ENCODE measurements at places on chromosomes 4 and X.

- no peak for DNase-seq
Measured at GRCh38 chr4:98601708-98602107, 56.7 kb downstream of the TSPAN5 start.

- no peak for DNase-seq
Measured at GRCh38 chr4:169900241-169900845, 125.9 kb downstream of the MFAP3L start.

GRCh38 chr4:8267077-8267476 is 2.5 kb upstream of the HTRA3 start:
- DNase-seq: peak; percentile 8

GRCh38 chrX:13283512-13283911 is 36.3 kb downstream of the ATXN3L start:
- no peak for DNase-seq

DNA sequence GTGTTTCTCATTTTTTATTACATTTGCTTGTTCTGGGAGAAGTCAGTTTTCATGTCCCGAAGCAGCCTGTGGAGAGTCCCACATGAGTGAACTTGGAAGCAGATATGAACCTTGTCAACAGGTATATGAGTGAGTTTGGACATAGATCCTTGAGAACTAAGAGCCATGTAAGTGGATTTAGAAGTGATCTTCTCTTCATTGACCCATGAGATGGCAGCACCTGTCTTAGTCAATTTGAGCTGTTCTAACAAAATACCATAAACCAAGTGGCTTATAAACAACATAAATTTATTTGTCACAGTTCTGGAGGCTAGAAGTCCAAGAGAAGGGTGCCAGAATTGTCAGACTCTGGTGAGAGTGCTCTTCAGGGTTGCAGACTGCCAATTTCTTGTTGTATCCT is 1043.8 kb downstream of the ADGRL3 start:
- DNase-seq: no peak

GRCh38 chr4:151715881-151716280 is 44.9 kb downstream of the GATB start:
- no peak for DNase-seq

- peak; percentile 12 for DNase-seq
Measured at GRCh38 chr4:25767877-25768725, 94.7 kb downstream of the SEL1L3 start.

GRCh38 chr4:109648266-109648996 is 54.8 kb downstream of the CASP6 start:
- no peak for DNase-seq

- no peak for DNase-seq
Measured at GRCh38 chr4:185902654-185903053, 90.7 kb upstream of the SORBS2 start.

- peak; percentile 34 for DNase-seq
Measured at GRCh38 chr4:10605746-10606482, 78.7 kb downstream of the CLNK start.

DNA sequence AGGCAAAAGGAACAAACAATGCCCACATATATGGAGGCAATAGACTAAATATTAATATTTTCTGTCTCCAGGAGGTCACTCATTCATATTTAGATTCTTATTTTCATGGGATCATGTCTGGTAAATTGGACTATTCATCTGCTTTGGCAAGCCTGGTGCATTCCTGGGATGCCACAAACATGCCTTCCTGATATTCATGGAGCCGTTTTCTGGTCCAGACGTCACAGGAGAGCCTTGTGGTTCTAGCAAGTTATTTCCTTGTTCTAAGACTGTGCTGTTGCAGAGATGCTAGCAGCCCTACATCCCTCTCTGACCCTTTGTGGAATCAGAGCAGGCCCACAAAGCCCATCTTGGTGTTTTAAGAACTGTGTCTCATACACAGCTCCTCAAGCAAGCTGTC is 16.1 kb upstream of the EXOSC9 start:
- DNase-seq: no peak

GRCh38 chr4:76488888-76489685 is 54.1 kb downstream of the SHROOM3 start:
- DNase-seq: no peak

DNA sequence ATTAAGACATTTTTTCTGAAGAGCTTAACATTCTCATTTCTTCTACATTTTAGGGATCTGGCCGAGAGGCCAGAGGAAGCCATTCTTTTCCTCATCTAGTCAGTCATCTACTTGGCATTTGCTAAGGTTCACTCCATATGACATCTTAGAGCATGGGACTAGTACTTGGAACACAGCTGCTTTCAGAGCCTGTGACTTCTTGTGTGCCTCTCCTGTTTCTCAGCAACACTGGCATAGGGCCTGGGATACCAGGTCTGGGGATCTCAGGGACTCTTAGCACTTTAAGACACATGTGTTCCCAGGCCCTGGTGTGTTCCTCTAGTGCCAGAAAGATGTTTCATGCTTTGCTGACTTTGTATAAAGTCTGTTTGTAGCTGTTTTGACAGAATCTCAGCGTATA is 7.3 kb downstream of the PLP1 start:
- no peak for DNase-seq

- DNase-seq: no peak
Measured at GRCh38 chr4:159770401-159770800, 667.5 kb downstream of the RAPGEF2 start.

DNA sequence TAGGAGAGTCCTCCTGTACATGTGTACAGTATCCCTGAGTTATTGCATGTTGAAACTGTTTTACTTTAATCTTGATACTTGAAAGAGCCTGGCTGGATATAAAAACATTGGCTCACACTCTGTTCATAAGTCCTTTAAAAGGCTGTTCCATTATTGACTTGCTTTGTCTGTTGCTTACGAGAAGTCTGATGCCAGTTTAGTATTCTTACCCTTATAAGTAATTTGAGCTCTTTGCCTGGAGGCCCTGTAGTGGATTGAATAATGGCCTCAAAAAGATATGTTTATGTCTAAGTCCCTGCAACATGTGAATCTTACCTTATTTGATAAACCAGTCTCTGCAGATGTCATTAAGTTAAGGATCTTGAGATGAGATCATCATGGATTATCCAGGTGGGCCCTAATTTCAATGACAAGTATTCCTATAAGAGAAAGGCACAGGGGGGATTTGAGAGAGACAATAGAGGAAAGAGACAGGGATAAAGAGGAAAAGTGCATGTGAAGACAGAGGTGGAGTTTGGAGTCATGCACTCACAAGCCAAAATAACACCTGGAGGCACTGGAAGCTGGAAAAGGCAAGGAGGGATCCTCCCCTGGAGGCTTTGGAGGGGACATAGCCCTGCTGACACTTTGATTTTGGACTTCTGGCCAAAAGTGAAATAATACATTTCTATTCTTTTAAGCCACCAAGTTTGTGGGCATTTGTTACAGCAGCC is 98.1 kb downstream of the IRF2 start:
- DNase-seq: no peak

DNA sequence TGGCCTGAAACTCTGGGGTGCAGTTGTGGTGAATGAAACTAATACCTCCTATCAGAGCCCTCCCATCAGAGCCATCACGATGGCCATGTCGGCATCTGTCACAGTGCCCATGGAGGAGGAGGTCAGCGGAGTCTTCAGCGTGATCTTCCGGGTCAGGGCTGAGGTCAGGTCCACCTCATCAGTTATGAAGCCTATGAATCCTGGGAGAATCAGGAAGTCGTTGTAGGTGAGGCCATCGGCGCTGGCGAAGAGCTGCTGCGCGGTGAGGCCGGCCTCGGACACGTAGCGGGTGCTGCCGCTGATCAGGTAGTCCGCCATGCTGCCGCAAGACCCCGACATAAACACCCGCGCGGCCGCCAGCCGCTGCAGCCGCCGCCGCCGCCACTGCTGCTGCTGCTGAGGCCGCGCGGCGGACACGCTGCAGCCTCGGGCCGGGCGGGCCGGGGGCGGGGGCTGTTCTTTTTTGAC is 376.7 kb upstream of the MAOA start:
- no peak for DNase-seq

DNA sequence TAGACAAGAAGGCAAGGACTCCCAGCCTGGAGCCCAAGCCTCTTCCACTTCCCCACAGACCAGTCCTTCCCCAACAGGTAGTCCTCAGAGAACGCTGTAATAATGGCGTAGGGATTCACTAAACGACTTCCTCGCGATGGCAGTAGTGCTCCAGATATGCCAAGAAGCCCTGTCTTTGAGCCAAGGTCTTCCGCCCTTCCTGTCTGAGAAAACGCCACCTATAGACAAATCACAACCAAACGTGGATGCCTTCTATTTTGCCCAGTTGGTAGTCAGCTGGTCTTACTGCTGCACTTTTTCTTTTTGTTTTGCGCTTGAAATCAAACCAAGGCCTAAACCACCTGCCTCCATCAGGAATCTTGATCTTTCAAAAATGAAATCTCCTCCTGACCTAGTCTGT is 203.3 kb downstream of the OR13H1 start:
- peak; percentile 9 for DNase-seq

DNA sequence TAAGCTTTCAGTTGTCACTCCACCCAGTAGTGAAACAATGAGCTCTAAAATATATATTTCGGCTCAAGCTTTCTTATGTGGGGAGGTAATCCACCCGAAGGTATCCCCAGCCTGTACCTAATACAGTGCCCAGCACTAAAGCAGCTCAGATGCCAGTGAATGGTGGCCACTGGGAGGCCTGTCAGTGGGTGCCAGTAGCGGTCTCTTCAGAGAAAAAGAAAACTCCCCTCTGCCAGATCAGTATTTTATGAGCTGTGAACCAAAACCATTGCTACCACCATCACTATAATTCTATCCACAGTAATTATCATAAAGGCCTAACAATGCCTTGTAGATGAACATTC is 835 bp upstream of the NFKB1 start:
- peak; percentile 31 for DNase-seq

GRCh38 chr4:173486714-173487392 is 43.2 kb downstream of the HAND2 start:
- DNase-seq: no peak

Measured in SW 1271 (cell line).